ENCODE measurements at places on chromosomes 5 and 9.

DNA sequence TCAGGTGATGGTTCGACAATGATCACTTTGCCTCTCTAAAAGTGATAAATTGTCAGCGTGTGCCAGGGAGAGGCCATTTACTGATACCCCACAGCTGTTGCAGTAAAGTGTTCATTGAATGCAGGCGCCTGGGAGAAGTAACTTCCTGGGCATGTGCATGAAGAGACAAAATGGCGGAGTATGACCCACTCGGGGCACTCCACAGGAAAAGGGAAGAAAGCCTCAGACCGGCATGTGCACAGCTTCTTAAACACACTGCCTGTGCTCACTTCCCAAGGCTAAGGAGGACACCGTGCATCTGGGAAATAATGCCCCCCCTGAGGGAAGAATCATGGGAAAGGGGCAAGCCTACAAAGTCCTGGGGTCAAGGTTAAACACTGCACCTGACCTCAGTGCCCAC, 329.5 kb downstream of the ICE1 start:
- peak; percentile 83 for DNase-seq

GRCh38 chr5:174493530-174493929, 230.9 kb upstream of the MSX2 start:
- DNase-seq: no peak

- DNase-seq: peak; percentile 50
These were observed 100.5 kb upstream of the PRRC1 start for GRCh38 chr5:127416906-127417305.

GRCh38 chr9:38016375-38017135, 52.5 kb downstream of the SHB start:
- DNase-seq: no peak

GRCh38 chr9:95425910-95426551, 90.7 kb downstream of the PTCH1 start:
- DNase-seq: no peak

GRCh38 chr9:126423916-126424185, 97.2 kb downstream of the MVB12B start:
- DNase-seq: no peak

DNA sequence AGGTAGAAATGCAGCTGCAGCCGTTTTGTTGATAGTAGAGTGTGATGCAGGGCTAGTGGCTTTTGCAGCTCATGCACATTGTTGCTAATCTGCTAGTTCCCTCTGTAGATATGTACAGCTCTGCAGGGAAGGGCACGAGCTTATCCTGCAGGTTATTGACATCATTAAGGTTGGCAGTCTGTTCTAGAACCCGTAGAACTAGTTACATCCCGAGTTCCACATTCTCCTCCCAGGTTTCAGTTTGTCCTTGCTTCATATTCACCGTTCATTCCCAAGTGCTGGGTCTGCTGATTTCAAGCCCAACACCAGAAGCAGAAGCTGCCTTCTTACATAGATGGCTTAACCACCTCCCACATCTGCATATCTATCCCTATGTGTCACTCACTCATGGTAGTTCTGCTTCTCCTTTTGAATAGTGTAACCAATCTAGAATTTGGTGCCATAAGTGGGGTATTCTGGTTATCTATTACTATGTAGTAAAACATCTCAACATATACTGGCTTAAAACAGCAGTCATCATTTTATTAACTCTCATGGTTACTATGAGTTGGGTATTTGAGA, 38.1 kb downstream of the CRHBP start:
- DNase-seq: no peak

DNA sequence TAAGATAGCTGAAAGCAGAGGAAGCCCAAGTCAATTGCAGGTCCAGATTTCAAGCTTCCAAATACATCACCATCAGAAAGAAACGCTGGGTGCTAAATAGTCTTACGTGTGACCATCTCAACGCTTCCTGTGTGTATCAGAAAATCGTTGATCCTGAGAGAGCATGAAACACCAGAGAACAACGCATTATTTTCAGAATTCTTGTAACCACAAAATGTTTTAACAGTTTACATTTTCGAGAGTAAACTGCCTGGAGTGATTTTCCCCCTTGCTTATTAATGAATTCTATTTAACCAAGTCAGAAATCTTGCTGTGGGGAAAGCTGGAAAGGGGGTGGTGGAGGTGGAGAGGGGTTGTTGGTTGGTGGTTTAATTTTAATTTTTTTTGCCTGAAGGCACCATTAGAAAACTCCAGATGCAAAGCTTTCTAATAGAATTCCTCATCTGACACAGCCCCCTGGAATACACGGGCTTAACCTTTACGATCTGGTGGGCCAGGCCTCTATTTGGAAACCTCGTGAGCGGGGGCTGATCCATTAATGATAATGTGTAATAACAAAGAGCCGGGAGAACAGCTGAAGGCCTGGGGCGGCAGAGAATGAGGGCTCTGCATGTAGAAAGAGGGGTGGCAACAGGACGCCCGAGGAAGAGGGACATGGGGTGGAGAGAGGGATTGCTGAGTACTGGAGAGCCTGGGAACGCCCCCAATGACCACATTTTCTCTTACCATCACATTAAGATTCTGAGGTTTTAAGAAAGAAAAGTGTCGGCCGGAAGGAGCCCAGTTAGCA, 124.5 kb upstream of the NFIB start:
- DNase-seq: peak; percentile 40
